Ureter (tissue), 1 donor: ENCODE measurements at places on chromosomes 4 and X. TPM values are rescaled to one million over a fixed set of nuclear protein-coding genes. Genes with fewer than 3 reads are reported as not detected.

Gene CENPVL1
- total RNA-seq = not detected

Gene PSAPL1
- not detected for total RNA-seq

Gene TMPRSS11A
- not detected for total RNA-seq

Gene UGT2B10
- not detected for total RNA-seq

- DNase-seq = no peak
Measured at GRCh38 chrX:70908541-70908940, at the start of gene TEX11. TEX11 (minus strand) TSS chrX:70908711; CDS start chrX:70907789, 922 bp downstream.

GRCh38 chr4:8278009-8278395 is 8.4 kb downstream of the HTRA3 start:
- no peak for DNase-seq

DNA sequence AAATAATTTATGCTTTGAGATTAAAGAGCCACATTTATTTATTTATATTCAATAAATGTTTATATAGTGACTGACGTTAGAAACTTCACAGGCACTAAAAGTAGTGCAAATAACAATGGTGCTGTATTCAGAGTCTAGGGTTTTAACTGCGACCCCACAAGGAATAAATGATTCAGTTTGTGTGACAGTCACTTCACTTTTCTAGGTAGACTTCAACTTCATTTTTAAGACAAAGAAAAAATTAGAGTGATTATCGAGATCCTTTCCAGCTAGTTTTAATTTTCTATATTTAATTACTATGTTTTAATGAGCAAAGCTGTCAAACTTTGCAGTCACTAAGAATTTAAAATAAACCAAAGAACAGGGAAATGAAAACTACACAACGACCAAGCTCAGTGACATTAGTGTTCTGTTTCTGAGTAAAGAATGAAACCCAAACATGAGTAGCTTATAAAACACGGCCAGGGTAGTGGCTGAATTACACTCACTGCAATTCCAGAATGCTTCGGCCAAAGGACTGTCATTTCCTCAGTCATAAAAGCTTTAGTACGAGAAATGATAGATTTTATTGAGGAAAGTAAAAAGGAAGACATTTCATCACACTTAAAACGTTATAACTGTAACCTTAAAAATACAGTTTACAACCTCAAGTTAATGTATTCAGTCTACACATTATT is 38.6 kb downstream of the ADGRA3 start:
- no peak for DNase-seq

GRCh38 chrX:52359614-52360232 is 9.1 kb upstream of the XAGE2 start:
- DNase-seq = no peak

- no peak for DNase-seq
Measured at GRCh38 chrX:19040373-19040772, 56.5 kb upstream of the PHKA2 start.
